CD4-positive, alpha-beta T cell treated with Interleukin-6 for 4 hours (primary cell): ENCODE measurements at places on chromosomes 3 and 15.

DNA sequence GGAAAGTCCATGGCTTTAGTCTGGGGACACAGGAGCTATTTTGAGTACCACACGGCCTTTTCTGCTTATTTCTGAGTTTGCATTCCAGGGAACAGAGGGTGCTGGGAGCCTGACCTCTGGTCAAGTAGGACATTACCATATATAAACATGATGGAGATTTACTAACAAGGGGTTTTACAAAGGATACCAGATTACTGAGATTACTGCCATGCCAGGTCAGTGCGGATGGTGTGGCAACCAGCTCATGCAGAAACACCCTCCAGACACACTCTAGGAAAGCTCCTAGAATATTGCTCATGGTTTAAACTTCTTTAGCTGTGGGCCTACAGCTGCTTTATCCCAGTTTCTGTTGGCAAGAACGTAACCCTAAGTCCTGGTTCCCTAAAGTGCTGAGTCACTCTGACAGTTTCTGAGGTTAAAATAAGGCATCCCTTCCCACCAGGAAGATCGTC, 54.3 kb upstream of the AGTR1 start:
- DNase-seq, result no peak

GRCh38 chr3:197959891-197960693, at the start of gene LMLN:
TSS of gene LMLN (plus strand) at chr3:197960217. CDS start at chr3:197960246, 29 bp downstream.
- peak; percentile 95 for DNase-seq

DNA sequence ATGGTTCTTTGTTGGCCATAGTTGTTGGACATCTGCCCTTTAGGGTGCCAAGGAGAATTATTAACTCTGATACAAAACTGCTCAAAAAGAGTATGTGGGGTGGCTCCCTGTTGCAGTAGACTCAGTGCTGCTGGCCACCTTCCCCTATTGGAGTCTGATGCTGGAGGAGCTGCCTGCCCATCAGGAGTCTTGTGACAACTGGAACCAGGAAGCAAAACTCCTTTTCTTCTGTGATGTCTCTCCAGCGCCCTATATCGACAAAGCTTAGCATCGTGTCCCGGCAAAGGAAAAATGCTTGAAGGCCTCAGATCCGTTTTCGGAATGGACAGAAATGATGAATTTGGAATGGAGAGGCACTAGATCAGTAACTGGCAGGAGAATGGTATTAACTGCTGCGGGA, 23.5 kb downstream of the PAK2 start:
- no peak for DNase-seq

GRCh38 chr3:135141160-135141559, 346.1 kb downstream of the EPHB1 start:
- no peak for DNase-seq

GRCh38 chr3:62161371-62161770, 212.0 kb downstream of the FEZF2 start:
- DNase-seq, result no peak

- DNase-seq, result no peak
Observed at GRCh38 chr3:182370949-182371348, 422.4 kb upstream of the ATP11B start.

DNA sequence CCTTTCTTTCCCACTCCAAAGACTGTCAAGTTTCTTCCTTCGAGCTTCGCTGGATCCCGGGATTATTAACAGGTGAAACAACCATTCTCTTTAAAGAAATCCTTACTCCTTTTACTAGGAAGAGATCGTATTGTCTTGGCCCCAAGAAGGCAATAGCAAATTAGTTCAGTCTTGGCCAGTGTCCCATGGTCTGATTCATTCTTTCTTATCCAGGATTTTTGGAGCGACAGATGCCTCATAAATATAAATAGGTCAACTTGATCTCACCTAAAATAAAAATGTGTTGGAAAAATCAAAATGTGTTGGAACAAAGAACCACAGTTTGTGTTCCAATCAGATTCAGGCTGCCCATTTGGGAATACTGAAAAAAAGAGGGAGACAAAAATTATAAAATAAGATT, 140.1 kb upstream of the TMEM108 start:
- DNase-seq, result no peak

DNA sequence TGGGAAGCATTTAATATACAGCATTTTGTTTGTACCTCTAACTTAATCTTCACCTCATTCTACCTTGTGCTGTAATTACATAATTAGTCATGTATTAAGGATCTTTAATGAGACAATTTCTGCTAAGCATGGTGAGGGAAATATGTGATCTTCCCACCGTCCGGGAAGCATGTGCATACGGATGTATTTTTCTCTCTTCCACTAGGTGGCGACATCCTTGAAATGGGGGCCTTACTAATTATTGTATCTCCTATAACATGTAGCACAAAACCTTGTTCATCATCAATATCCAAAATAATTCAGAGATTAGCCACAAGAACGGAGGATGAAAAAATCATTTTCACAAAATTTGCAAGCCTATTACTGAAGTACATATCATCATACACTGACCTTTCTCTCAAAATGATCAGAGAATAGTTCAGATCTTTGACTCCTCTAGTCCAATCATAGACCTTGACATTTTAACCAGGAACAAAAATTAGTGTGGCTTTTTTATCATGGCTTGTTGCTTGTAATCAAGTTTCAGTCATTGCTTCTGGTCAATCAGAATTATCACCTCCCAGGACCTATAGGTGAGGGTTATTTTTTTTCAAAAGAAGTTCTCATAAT, 148.9 kb upstream of the GBE1 start:
- DNase-seq, result no peak
